ENCODE measurements at places on chromosomes 5 and 9. TPM values are rescaled to one million over a fixed set of nuclear protein-coding genes. Genes with fewer than 3 reads are reported as not detected.

The HBEGF gene
- total RNA-seq: 15.4 TPM

The SNX24 gene
- total RNA-seq: 2.2 TPM

The TMEM171 gene
- total RNA-seq: not detected

The TMEM232 gene
- 0.64 TPM for total RNA-seq

The LCN12 gene
- total RNA-seq: 3.1 TPM

The IL3 gene
- total RNA-seq: 0.40 TPM

The PCDHGA6 gene
- total RNA-seq: not detected

The CCDC171 gene
- 1.3 TPM for total RNA-seq

The C8G gene
- total RNA-seq: 1.8 TPM

The GARIN3 gene
- total RNA-seq: not detected

The HSDL2 gene
- total RNA-seq: 18.4 TPM

The ECSCR gene
- 0.45 TPM for total RNA-seq

The PCDHGA1 gene
- 0.04 TPM for total RNA-seq

The SPINK14 gene
- total RNA-seq: not detected

The PDLIM4 gene
- not detected for total RNA-seq

The AK3 gene
- total RNA-seq: 34.4 TPM

The ANKRD34B gene
- not detected for total RNA-seq

The PCDHGB1 gene
- total RNA-seq: not detected

The ADAMTSL2 gene
- not detected for total RNA-seq

The GRIN3A gene
- not detected for total RNA-seq

The PAIP1 gene
- total RNA-seq: 35.3 TPM

The C7 gene
- not detected for total RNA-seq

The NEUROG1 gene
- not detected for total RNA-seq

The SV2C gene
- 0.07 TPM for total RNA-seq

The NTRK2 gene
- 1.8 TPM for total RNA-seq

The PCDHGC4 gene
- not detected for total RNA-seq

The FAM200C gene
- total RNA-seq: 0.73 TPM

The ALDH1A1 gene
- not detected for total RNA-seq
